Stimulated activated CD4-positive, alpha-beta T cell treated with anti-CD3 and anti-CD28 coated beads, Interleukin-4, amount 100 ng/mL, for 4 hours (primary cell): ENCODE measurements at places on chromosomes 1 and 21.
A peak's percentile ranks its signal among the peaks of the same experiment; 100 is the strongest.

DNA sequence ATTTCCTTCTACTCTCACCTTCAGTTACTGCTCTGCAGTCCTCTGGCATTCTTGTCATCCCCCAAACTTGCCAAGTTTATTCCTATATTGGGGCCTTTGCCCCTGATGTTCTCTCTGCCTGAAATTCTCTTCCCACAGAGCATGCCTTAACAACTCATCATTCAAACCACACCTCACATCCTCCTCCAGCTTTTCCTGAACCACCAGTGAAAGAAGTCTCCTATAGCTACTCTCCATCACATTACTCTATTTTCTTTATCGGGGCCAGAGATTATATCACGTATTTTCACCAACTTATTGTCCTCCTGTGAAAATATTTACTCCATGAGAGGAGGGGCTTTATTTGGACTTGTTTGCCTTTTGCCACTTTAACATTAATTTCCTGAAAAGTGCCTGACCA is 32.1 kb downstream of the EXTL2 start:
- no peak for DNase-seq

GRCh38 chr1:94115900-94116436 is 5.0 kb downstream of the ABCA4 start:
- DNase-seq, result no peak

- no peak for DNase-seq
These were observed 67.3 kb downstream of the GPR161 start for GRCh38 chr1:168069384-168069783.

GRCh38 chr1:204503913-204504519 is 9.4 kb upstream of the PIK3C2B start:
- DNase-seq, result no peak

GRCh38 chr1:45647248-45648021 is 23.6 kb upstream of the CCDC17 start:
- DNase-seq, result no peak

GRCh38 chr1:159930634-159931033 is 5.3 kb upstream of the TAGLN2 start:
- no peak for DNase-seq

GRCh38 chr1:26697431-26697977 is 1.7 kb downstream of the ARID1A start:
- DNase-seq, result peak; percentile 13

DNA sequence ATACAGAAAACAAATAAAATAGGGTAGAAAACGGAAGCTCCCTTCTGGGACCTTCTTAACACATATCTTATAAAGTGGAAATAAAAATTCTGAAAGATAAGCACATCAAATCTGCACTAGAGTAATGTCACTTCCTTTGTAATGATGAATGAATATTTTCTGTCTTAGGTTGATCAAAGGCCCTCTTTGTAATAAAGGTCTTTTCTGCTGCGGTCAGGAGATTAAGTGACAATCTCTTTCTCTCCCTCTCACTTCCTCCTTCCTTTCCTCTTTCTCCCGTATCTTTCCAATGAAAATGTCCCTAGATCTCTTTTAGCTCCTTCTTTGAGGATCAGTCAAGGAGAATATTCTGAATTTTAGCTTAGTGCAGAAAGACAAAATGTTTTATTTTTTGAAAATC is 33.8 kb downstream of the TMCO1 start:
- DNase-seq, result no peak

DNA sequence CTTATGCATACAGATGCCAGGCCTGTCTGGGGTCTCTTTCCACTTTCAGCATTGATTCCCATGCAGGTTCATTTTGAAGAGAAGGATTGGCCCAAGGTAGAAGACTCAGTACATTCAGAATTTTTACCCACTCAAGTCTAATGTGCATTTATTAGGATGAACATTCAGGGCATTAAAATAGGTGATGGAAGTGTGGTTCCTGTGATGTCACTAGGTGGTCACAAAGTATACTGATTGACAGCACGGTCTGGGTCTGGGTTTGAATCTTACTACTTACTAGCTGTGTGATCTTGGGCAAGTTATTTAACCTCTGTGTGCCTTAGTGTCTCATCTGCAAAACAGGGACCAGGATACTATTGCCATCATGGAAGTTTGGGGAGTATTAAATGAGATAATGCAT is 711 bp upstream of the ZNF648 start:
- DNase-seq, result no peak
